Activated CD4-positive, alpha-beta memory T cell treated with anti-CD3 and anti-CD28 coated beads for 36 hours (primary cell): ENCODE measurements at places on chromosomes 16 and 17.

DNA sequence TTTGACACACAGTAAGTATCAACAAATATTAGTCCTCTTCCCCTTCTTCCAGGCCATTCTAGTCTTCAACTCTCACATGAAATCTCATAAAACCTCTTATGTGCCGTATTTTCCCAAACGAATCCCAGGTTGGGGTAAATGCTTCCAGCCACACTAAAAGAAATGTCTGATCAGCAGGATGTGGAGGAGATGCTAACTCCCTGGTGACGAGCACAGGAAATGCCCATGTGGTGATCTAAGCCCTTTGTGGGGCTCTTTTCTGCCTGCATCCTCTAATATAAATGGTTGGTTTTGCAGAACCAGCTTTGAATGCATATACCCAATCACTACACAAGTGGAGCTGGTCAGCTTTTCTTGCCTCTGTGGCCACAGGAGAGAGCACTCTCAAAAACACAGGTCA, 498.2 kb upstream of the ERCC4 start:
- DNase-seq, result no peak

DNA sequence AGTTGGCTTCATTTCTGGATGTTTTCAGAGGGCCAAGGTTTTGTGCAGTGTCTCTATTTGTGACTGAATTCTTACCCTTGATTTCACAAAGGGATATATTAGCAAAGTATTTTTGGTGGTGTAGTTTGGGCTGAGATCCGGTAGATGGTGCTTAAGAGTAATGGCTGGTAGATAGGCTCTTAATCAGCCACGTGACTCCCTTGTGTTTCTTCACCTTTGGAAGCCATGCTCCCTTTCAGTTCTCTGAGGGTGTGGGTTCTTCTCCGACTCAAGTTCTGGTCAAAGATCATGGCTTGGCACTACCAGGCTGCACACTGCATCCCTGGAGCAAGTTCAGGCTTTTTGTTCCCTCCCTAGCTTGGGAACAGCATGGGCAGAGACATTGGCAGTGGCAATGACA, 887.3 kb downstream of the CDH8 start:
- no peak for DNase-seq

DNA sequence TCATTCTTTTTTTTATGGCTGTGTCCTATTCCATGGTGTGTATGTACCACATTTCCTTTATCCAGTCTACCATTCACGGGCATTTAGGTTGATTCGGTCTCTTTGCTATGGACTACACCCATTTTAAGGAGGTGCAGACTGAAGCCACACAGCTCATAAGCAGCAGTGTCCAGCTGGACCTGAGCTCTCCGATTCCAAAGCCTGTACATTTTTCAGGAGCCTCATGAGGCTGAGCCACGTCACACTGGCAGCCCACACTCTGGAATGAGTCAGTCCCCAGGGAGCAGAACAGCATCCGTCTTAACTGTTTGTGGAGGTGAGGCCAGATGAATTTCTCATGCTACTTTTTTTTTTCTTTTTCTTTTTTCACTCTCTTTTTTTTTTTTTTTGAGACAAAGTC, 116.1 kb downstream of the C16orf95 start:
- no peak for DNase-seq

DNA sequence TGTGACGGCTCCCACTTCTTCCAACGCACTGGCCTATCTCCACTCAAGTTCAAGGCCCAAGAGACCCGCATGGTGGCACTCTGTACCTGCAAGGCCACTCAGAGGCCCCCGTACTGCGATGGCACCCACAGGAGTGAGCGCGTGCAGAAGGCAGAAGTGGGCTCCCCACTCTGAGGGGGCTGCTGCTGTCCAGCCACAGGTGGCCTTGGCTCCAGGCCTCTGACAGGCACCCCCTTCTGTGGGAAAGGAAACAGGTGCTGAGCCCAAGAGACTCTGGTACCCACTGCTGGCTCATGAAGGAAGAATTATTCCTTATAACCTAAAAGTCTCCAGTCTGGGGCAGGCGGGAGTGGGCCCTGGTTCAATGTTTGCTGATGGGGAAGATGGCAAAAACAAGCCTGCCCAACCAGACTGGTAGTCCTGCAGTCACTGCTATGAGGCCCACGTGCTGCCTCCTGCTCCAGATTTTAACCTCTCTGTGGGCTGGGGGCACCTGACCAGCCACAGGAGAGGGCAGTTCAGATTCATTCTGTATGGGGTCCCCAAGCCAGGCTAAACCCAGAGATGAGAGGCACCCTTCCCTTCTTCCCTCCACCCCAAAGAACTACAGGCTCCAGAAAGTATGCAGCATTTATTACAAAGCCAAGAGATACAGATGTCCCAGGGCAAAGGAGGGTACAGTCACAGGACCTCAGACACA, 3.3 kb downstream of the CISD3 start:
- DNase-seq, result no peak

DNA sequence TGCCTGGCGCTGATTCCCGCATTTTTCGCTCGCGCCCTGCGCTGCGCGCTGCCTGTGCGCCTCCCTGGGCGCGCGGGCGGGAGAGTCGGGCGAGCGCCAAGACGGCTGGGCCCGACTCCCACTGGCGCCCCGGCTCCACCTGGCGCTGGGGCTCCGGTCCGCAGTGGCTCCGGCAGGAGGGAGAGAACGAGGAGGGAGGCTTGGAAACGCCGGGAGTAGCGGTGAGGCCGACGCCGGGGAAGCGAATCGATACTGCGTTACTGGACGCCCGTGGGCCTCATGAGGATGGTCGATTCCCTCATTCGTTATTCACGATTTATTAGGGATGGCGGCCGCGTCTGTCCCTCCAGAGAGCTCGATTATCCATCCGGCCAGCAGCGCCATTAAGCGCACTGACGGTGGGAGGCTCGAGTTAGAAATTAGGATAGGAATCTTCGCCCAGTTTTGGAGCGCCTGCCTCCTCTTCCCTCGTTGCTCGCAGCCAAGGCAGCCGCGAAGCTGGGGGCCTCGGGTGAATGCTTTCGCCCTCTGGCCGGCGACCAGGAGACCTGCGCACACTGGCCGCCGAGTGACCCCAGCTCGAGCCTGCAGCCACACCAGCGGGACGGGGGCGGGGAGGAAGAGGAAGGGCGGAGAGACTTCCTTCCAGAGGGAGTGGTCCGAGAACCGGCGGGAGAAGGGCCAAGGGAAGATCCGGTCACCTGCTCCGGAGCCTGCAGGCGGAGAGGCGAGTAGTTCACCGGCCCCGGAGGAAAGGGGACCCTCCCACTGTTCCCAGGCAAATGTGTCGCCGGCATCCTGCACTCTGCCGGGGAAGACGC, 1.3 kb upstream of the PCGF2 start:
- no peak for DNase-seq

DNA sequence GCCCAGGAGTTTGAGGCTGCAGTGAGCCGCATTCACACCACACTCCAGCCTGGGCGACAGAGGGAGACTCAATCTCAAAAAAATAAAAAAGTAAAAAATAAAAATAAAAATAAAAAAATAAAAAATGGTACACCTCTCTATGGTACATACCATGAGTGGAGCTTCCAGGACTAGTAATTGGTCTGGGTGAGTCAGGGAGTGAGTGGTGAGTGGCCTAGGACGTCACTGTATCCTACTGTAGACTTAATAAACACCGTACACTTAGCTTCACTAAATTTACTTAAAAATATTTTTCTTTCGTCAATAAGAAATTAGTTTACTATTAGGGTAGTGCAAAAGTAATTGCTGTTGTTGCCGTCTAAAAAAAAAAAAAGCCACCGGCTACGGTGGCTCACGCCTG, 9.0 kb downstream of the CDH5 start:
- no peak for DNase-seq

- no peak for DNase-seq
Measured at GRCh38 chr16:31088459-31089183, at the start of gene PRSS53. Gene PRSS53 (minus strand): TSS chr16:31088943. CDS start chr16:31088809, 134 bp downstream.

GRCh38 chr17:19320876-19321275, 41.6 kb downstream of the B9D1 start:
- DNase-seq, result no peak

DNA sequence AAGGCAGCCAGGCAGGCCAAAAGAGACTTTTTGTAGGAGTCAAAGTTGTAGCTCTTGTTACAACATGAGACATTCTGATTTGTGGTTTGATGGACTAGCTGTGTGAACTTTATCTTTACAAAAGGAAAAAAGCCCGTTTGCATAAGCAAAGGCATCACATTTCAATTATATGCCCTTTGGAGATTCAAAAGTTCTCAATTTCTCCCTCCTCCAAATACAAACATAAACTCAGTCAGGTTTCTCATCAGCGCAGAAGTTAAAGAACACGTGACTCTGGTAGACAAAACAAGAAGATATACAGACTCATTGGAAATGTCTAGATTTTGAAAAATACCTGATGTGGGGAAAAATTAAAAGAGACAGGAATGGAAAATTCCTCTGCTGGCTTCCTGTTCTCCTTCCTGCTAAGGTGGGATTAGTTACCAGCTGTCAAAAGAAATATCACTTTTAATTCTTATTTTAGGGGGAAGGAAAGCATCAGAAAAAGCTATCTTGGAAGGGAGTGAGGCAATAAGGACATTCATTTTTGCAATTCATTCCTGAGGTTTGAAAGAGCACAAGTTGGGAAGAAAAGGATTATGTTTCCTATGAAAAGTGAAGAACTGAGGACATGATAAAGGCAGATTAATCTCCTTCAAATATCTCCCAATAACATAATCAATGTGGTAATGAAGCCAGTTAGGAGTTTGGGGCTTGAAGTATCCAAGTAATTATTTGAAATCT, 4.6 kb upstream of the KCNJ16 start:
- DNase-seq, result no peak

DNA sequence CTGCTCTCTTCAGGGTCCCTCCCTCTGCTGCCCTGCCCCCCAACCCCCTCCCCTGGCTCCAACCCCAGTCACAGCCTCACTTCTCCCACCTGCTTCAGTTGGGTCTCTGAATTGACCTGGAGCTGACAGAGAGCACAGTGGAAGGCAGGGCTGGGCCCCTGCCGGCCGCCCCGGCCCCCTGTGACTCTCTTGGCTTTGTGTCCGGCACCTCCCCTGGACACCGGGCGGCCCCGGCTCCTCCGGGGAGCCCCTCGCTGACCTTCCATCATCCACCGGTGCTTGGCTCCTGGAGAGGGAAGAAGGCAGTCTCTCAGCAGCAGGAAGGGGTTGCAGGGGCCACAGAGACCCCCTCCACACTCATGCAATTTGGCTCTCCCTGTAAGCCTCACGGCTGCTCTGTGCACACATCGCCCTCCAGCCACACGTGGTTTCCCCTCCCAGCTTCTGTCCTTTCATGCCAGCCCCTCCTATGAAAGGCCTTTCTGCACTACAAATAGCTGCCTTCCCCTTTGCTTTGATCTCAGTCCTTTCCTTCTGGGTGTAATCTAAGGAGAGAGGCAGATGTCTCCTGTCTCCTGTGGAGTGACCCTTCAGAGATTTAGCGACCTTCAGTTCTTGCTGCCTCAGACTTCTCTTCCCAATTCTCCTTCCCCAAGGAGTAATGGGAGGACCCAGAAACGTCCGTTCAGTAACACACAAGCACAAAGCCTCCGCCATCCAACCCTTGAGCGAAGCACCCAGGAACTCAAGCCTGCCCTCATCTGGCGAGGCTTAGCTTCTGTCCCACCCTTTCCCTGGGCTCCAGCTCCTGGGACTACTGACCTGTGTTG, 8.3 kb downstream of the NKIRAS2 start:
- DNase-seq, result no peak

GRCh38 chr17:82793974-82794630, 42.2 kb downstream of the TBCD start:
- no peak for DNase-seq

GRCh38 chr16:70659546-70659945, 13.2 kb downstream of the IL34 start:
- no peak for DNase-seq

DNA sequence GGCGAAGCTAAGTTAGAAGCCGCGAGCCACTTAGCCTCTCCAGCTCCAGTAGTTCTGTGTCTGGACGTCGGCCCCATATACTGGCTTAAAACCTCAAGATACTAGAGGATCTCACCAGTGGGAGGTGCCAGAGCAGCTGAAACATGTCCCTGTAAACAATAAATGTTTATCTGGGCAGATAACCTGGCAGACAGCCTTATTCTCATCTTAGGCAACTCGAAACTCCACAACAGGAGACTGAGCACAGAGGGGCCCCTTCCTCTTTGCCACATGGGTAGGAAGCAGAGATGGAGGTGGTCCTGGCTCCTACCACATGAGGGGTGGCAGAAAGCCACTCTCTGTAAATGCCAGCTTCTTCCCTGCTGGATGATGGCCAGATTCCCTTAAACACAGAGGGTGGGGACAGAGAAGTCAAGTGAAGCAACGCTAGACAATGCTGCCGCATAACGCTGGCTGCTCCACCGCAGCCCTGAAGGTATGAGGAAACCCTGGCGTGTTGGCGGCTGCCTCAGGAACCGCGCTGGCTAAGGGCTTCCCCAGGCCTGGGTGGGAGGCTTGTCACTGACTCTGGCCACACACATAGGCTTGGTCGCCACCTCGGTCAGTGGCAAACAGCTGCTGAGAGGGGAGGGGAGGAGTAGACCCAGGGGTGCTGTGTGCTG, 67.9 kb downstream of the HIC1 start:
- no peak for DNase-seq

DNA sequence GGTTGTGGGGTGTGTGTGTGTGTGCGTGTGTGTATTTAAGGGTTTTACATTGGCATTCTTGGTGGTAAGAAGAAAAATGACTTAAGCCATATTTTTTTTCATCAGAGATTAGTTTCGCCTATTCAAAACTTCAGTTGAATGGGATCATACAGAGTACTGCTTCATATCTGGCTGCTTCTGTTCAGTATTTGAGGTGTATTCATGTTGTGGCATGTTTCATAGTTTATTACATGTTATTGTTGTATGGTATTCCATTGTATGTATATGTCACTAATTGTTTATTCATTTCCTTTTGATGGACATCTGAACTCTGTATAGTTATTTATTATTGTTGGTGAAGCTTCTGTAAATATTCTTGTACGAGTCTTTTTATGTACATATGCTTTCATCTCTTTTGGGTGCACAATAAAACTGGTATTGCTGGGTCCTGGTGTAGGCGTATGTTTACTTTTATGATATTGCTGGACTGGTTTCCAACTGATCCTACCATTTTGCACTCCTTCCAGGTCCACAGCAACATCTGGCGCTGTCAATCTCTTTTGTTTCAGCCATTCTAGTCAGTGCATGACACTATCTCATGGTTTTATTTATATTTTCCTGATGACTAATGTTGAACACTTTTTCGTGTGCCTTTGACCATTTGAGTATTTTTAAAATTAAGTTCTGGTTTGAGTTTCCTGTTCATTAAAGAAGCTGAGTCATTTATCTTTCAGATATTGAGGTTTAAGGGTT, 77.4 kb upstream of the MAF start:
- DNase-seq, result no peak

DNA sequence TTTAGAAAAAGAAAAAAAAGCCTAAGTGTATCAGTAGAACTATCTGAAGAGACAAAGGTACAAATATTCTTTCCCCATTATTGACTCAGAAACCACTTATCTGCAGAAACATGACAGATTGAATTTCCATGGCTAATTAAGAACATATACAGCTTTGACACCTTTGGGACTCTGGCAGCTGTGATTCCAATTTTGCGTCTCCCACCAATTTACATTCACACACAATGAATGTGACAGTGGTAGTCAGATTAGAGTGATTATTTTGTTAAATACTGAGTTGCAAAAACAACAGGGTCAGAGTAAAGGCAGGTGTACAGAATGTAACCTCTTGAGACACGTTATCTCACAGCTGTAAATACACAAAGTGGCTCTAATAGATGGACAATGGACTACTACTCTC, 5.3 kb upstream of the PPM1D start:
- DNase-seq, result no peak
